Neural crest cell (in vitro differentiated cells): ENCODE measurements at places on chromosomes 16 and 17. TPM values are rescaled to one million over a fixed set of nuclear protein-coding genes. Genes with fewer than 3 reads are reported as not detected.
A peak's percentile ranks its signal among the peaks of the same experiment; 100 is the strongest.

GRCh38 chr17:39016193-39017153 is 49.3 kb upstream of the FBXO47 start:
- no peak for DNase-seq

GRCh38 chr17:40417258-40417608 is 463 bp downstream of the TOP2A start:
- no peak for DNase-seq

DNA sequence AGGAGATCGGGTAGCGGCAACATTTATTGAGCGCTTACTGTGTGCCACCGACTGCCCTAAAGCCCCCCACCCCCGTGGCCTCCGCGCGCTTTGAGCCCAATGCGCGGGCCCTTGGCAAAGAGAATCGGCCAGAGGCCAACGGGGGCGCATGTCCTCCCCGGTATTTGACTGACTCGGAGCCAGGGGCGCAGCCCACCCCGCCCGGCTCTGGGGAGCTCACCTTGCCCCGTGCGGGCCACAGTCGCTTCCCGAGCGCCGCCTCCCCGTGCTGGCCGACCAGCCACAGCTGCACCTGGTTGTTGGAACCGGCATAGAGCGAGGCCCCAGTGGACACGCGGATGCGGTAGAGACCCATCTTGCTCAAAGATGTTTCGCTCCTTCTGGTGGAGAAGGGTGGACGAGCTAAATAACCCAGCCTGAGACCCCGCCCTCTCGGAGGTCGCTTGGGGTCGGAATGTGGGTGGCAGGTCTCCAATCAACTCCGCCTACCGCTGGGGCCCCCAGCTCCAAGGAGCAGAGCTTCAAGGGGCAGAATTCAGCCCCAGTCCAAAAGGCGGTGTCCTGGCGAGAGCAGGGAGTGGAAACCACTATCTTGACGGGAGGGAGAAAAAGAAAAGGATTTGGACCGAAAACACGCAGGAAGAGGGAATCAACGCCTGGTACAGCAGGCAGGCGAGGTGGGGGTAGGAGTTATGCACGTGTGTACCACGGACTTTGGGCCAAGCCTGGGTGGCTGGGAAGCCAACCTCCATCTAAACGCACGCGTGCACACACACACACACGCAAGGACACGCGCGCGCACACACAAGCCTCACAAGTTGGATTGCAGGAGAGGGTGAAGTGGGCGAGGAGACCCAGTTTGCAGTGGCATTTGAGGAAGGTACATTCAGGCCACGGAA is at the start of gene ALOX15:
ALOX15 (minus strand) TSS at position 382 of the 899 bp plus-strand sequence; CDS start at position 355, 27 bp downstream.
- DNase-seq, result no peak

- DNase-seq, result no peak
These were observed 5.1 kb upstream of the CD300LD start for GRCh38 chr17:74597069-74597790.

DNA sequence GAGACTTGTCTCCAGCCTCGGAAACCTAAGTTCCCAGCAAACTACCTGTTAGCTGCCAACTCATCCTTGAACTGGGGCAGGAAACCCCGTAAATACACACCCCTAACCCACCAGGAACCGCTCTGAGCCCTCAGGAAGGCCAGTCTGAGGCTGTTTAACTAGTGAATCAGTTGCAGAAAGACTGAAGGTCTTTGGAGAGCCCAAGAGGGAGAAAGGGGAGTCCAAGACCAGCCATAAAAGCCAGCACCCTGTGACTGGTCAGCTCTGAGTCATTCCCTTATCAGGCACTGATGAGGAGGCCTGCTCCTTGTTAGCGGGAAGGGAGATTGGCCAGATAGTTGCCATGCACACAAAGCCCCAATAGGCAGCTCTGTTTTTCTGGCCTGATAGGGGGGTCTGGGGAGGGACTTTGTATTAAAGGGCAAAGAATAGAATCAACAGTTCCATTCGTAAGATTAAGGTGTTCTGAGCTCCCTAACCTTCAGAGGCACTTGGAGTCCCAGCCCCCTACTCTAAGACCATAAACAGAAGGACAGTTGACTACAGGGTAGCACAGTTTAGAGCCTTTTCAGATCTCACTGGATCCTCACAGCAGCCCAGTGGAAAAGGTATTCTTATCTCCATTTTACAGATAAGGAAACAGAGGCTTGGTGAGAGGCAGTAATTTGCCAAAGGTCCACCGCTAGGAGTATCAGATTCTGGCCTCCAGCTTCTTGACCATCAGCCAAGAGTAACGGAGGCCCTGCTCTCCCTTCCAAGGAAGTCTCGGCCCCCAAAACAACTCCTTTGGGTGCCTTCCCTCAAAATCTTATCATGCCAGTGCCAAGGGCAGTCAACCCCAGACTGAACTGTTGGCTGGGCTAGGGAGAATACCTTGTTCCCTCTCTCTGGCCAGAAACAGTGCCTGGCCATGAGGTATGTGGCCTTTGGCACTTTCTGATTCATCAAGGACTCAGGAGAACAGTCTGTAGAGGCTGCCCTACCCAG is 2.2 kb upstream of the KRT19 start:
- DNase-seq, result no peak

GRCh38 chr17:82487910-82488309 is 29.4 kb downstream of the NARF start:
- DNase-seq, result no peak

DNA sequence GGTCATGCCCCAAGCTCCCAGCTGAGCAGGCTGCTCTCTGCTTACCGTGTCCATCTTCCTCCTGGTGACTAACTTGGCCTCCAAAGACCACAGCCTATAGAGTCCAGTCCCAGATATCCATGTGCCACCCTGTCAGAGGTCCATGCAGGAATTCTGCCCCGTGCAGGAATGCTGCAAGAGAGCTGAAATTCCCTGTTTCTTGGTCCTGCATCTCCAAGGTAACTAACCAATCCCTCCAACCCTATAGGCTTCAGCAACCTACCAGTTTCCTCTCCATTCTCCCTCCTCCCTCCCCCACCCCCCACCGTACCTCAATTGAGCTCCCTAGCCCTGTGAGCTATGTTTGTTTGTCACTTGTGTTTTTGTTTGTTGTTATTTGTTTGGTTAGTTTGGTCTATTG is 9.6 kb upstream of the MKS1 start:
- DNase-seq, result no peak

- DNase-seq, result no peak
These were observed 37.2 kb upstream of the NGFR start for GRCh38 chr17:49457564-49458535.

DNA sequence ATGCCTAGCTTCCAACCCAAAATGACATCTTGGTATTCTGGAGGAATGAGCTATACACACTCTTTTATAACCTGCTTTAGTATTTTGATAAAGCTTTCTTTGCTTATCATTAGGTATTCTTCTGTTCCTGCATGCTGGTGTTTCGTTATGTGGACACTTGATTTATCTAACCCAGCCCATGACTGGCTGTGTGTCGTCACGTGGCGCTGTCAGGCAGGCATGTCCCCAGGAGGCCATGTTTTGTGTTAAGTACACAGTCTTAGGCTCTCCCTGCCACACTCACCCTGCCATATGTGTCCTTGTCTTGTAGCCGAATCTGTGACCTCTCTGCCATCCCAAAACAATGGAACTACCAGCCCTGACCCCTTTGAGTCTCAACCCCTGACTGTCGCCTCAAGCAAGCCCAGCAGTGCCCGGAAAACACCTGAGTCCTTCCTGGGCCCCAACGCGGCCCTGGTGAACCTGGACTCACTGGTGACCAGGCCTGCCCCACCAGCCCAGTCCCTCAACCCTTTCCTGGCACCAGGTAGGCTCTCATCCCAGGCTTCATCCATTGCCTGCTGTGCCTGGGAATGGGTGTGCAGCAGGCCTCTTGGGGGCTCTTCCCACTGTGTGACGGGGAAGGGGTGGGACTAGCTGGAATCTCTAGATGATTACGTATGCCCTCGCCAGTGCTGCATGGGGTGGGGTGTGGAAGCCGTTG is 30.8 kb downstream of the B9D1 start:
- no peak for DNase-seq

- DNase-seq, result no peak
These were observed 9.5 kb upstream of the RHBDL3 start for GRCh38 chr17:32256012-32256700.

DNA sequence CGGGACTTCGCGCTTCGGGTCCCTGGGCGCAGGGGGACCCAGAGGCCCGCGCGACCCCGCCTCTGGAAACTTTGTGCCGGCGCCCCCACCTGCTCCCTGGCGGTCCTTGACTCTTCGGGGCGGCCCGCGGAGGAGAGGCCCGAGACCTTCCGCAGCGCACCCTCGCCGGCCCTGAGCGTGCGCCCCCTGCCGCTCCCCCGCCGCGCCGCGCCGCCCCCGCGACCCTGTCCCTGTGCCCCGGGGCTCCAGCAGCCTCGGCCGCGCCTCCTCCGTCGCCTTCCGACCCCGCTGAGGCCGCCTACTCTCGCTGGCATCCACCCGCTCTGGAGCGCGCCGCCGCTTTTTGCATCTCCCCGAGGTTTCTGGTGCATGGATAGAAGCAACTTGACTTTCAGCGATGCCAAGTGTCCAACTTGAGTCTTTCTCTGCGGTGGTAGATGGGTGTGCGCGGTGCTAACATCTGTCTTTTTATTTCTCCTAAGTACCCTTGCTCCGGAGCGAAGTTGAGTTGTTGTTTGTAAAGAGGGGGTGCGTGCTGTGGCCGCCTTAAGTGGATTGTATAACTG is 414 bp downstream of the DUSP14 start:
- DNase-seq, result peak; percentile 80

GRCh38 chr16:56351481-56351880 is 73.9 kb downstream of the AMFR start:
- DNase-seq, result no peak

DNA sequence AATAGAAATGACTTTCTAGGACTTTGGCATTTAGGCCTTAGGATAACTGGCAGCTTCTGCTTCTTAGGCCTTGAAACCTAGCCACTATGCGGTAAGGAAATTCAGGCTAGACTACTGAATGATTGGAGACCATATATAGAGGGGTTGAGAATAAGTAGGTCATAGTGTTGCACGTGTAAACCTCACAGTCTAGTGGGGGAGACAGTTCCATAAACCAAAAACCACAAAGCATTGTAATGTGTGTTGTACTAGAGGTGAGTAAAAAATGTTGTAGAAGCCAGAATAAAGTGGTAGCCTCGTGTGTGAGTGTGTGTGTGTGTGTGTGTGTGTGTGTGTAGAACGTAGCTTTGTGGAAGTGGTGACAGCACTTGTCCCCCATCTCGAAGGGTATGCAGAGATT is 188.5 kb downstream of the MAP2K6 start:
- DNase-seq, result no peak

- DNase-seq, result no peak
These were observed 143.7 kb downstream of the ABCC12 start for GRCh38 chr16:48011878-48012658.

DNA sequence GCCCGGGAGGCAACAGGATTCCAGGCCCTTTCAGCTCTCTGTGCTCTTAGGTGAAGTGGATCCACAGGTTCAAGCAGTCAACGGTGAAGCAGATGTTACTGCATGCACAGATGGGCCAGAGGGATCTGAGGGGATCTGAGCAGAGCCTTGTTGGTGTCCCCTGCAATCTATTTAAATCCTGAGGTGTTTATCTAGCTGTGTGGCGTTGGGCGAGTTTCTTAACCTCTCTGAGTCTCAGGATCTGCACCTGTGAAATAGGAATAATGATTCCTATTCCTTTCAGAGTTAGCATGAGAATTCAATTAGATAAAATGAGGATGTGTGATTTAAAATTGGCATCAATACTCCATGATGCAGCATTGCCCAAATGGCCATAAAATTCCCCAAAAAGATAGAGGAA is 237.3 kb upstream of the CDH5 start:
- no peak for DNase-seq

- no peak for DNase-seq
These were observed 2.9 kb downstream of the KRT39 start for GRCh38 chr17:40963838-40964237.

GRCh38 chr16:7182510-7183109 is 150.0 kb upstream of the RBFOX1 start:
- peak; percentile 37 for DNase-seq

DNA sequence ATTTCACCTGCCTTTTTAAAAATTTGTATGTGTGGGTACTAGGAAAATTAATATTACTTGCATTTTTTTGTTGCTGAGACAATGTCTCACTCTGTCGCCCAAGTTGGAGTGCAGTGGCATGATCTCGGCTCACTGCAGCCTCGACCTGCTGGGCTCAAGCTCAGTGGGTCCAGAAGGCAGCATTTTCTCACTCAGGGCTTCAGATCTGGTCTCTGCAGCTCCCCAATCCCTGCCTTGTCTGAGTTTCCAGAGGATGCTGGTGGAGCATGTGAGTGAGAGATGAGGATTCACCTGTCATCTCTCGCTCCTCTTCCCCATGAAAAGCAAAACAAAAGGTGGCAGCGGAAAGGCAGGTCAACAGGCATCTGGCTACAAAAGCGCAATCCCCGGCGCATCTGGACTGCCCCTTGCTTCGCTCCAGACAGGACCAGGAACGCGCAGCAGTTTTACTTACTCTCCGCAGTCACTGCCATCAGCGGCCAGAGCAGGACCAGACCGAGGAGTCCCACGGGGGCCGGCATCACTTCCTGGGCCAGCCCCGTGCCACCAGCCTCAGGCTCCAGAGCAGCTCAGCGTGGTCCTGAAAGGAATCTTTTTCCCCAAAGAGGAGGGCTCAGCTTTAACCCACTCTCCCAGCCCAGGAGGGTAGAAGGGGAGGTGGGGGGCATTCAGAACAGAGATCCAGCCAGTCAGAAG is 59.9 kb downstream of the LITAF start:
- no peak for DNase-seq

DNA sequence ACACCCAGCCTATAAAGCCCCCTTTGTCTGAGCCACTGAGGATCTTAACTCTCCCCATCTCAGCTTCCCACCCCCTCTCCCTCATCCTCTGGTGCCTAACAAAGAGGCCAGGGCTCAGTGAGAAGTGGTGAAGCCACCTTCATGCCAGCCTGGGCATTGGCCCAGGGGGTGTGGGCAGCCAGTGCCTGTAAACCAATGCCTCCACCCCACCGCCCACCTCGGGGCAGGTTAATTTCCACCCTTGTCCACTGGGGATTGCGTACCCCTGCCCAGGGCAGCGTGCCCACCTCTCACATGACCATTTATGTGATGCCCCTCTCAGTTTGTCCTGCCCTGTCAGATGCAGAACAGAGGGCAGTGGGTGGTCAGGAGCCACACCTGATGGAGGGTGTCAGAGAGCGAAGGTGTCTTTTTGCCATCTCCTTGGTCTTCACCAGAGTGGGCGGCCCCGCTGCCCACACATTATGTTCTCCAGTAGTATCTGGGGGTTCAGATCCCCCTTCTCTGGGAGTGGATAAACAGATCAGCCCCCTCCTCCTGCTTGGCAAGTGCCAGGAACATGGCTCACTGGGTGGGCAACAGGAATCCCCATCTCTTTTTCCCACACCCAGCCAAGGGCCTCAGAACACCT is 10.1 kb upstream of the ARHGAP23 start:
- no peak for DNase-seq

GRCh38 chr17:59829217-59830006 is 63.3 kb downstream of the TUBD1 start:
- no peak for DNase-seq

GRCh38 chr17:29659155-29659554 is 36.4 kb upstream of the CORO6 start:
- no peak for DNase-seq

CACNG3 gene
- not detected in 2 replicates for total RNA-seq

GCGR gene
- not detected in 2 replicates for total RNA-seq

SULT1A4 gene
- total RNA-seq, result 3.0 and 4.3 TPM in 2 replicates

PSME3 gene
- 172 and 175 TPM in 2 replicates for total RNA-seq

C1QL1 gene
- total RNA-seq, result 7.1 and 7.7 TPM in 2 replicates

BCL6B gene
- 0.41 and 0.42 TPM in 2 replicates for total RNA-seq

ACE gene
- 0.42 and 0.61 TPM in 2 replicates for total RNA-seq

FN3KRP gene
- 44.1 and 44.4 TPM in 2 replicates for total RNA-seq

KCTD5 gene
- total RNA-seq, result 27.4 and 27.7 TPM in 2 replicates
